ENCODE measurements at places on chromosomes 1 and 21.

DNA sequence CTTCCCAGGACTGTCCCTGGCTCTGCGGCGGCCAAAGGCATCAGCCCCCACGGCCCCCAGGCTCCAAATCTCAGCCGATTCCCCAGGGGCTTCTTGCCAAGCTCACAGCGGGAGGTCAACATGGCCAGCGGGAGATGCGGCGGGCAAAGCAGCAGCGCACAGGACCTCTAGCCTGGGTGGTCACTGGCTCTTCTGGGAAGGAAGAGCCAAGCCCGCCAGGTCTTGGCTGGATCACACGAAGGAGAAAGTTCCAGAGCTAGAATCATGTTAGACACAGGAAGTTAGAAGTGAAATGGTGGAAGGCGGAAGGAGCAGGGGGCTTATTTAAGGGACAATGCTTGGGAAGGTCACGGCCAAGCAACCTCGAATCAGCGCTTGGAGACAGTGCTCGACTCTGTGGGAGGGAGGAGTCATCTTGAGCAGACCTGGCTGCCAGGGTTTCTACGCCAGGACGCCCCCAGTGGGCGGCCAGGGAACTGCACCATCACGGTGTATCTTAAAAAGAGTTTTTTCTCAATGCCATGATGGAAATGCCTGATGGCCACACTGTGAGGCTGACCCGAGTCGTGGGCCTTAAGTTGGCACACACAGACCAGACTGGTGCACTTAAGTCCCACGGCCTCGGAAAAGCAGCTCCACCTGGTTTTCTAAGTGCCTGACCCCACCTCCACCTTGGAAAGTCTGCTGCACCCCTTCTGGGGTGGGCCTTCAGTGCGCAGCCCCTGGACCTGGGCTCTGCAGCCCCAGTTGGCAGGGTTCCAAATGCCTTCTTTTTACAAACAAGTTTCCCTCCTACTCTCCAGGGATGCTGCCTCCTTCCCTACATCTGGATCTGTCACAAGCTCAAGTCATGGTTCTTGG is 29.3 kb downstream of the SLC66A1 start:
- peak; percentile 64 for DNase-seq

GRCh38 chr1:48697066-48697707 is 79.5 kb downstream of the BEND5 start:
- no peak for DNase-seq

DNA sequence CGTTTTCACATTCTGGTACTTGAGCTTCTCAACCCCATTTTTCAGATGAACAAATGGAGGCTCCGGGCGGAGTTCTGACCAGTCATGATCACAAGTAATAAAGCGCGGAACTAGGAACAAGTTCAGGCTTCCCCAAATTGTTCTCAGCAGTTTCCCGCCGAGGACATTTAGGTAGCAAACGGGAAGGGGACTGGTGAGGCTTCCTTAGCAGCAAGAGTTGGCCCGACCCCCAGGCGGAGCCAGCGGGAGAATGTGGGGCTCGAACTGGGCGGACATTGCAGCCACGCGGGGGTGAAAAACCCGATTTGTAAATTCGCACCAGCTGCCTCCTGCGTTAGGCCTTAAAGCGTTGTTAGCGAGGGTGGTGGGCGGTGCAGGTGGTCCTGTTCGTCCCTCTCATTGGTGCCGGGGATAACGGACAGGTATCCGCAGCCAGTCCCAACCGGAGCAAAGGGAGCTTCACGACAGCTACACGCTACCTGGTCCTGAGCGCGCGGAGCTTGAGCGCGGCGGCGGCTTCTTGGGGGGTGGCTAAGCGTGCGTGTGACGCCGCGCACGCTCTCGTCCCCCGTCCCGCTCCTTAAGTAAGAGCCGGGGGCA is 15.3 kb downstream of the SEMA6C start:
- peak; percentile 92 for DNase-seq

- DNase-seq: no peak
These were observed 6.4 kb upstream of the MMEL1 start for GRCh38 chr1:2639203-2639602.

GRCh38 chr1:89166705-89167104 is 9.1 kb downstream of the GBP7 start:
- no peak for DNase-seq

- DNase-seq: no peak
These were observed 78.7 kb downstream of the FBXO2 start for GRCh38 chr1:11575553-11575952.

DNA sequence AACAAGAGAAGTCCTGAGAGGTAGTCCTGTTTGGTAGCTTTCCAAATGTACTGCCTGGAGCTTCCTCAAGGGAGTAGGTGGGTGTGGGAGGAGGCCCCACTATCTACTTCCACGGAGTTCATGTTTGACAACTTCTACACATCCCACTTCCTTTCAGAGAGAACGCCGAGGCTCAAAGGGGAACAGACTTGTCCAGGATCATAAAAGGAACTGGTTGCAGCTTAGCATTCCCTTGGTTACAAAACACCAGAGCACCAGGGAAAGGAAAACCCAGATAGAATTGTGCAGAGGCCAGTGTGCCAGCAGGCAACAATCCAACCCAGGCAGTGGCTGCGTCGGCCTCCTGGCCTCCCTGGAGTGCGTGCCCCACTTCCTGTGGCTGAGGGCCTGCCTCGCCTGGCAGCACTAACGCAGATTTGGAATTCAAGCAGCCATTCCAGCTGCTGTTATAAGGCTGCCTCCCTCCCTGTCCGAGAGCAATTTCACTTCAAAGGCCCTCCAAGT is 4.2 kb upstream of the RAP1GAP start:
- peak; percentile 73 for DNase-seq

GRCh38 chr1:57307392-57308170 is 116.3 kb downstream of the DAB1 start:
- DNase-seq: peak; percentile 32

DNA sequence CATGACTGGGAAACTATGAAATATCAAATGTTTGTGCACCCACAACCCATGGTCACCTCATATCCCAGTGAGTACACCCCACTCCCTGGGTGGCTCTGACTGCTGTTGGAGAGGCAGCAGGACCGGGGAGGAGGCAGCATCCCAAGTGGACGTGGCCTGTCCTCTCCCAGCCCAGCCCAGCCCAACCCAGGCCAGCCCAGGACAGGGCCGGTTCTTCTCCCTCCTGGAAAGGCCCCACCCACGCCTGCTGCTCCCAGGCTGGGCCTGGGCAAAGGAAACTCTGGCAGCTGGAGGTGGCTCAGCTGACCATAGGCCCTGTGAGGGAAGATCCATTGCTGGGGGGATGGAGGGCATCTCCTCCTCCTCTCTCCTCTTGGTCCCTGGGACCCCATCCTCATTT is 19.1 kb downstream of the MATN1 start:
- DNase-seq: peak; percentile 69

- DNase-seq: no peak
These were observed 42.0 kb downstream of the UBIAD1 start for GRCh38 chr1:11314959-11315358.

- DNase-seq: no peak
These were observed 675 bp downstream of the MYSM1 start for GRCh38 chr1:58699011-58699762.

DNA sequence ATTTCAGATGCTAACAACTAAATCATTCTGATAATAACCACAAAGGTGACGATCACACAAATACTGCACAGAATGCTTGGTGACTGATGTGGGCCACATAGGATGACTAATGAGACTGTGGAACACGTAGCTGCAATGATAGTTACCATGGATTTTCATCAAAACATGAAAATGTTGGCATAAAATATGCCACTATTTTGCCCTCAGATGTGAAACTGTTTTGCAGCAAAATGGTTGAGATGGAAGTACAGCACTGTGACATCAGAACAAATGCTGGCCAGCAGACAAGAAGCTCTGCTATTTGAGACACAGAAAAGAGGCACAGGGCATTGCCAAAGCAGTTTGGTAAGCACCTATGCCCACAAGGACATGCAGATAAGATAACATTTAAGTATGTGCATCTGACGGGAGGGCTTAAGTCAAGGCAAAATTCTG is 83.8 kb downstream of the NIBAN1 start:
- no peak for DNase-seq

DNA sequence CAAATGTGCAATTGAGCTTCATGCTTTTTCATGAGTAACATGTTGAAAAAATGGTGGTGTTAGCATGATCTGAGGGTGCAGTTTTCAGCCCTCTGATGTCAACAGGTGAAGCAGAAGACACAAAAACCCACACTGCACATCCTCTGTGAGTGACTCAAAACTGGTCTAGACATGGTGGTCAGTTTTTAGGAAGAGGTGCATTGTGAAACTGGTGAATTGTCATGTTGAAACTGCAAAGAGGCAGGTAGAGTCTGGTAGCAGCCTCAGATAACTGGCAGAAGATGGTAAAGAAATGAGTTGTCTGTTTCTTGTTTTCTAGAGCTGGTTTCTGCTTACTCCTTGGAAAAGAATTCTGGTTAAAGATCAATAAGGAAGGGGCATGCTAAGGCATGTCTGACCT is 97.3 kb upstream of the HMCN1 start:
- DNase-seq: no peak

GRCh38 chr1:179921981-179922872 is 32.4 kb upstream of the CEP350 start:
- DNase-seq: no peak

DNA sequence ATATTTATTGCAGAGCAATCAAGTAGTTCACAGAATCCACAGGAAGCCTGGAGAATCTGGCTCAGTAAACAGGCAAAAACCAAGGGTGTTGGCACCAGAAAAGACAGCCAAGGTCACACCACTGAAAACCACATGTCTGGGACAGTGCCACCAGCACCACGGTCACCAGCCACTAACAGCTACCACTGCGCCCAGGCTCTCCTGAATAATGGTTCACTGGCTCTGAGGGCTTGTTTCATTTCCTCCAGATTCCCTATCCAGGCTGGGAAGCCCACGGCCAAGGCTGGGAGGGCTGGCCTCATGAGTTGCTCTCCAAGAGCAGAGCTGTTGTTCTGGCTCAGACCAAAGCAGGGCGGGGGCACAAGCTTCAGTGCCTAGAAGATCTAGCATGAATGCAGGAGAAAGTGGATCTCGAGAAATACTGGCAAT is 54.5 kb upstream of the PTGFRN start:
- DNase-seq: peak; percentile 37

- no peak for DNase-seq
These were observed 21.8 kb upstream of the HSD3B1 start for GRCh38 chr1:119485201-119485600.

DNA sequence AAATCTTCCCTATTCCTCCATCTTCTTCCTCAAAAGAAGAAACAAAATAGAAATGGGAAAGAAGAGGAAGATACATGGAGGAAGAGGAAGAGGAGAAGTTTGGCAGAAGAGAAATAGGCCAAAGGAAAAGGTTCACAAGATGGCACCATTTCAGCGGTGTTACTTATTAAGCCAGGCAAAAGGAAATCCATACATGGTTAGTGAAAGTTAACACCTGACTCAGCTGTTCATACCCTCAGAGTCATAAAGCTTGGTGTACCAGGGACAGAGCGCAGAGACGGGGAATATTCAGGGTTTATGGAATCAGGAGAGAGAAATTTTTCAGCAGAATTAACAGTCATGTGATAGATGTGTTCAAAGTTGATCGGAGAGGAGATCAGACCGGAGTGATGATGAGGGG is 70.6 kb downstream of the COQ8A start:
- no peak for DNase-seq

DNA sequence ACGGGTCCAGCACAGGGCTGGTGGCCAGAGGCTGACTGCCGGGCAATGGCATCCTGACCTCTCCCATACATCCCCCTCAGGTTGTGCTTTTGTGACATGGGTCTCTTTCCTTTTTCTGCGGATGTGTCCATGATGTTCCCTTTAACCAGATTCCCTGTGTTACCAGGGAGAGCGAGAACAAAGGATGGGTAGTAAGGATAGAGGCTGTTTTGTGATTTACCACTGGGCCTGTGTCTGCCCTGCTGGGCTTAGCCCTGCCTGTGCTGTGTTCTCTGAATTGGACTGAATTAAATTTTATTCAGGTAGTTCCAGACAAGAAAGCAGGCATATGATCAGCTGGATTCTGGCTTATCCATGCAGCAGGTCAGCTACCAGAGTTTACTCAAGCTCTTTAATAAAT is 301.6 kb downstream of the RWDD3 start:
- DNase-seq: no peak

- no peak for DNase-seq
These were observed 1.8 kb downstream of the CDKN2C start for GRCh38 chr1:50971748-50972305.

GRCh38 chr21:44531606-44532564 is 8.1 kb downstream of the KRTAP10-1 start:
- DNase-seq: no peak

DNA sequence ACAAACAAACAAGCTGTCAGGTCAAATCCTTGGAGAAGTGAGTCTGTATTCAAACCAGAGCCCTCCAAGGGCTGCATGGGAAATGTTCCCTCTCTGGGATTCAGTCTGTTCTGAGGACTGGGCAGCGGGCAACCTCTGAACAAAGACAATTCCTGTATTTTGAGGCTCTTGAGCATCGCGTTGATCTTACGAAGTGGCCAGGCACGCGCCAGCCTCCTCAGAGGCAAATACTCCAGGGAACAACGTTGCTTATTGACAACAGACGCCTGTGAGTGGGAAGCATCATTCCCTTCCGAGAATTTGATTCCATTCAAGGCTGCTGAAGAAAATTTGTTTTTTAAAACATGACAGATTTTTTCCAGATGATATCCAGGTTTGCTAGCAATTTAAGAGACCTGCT is 20.0 kb upstream of the TACSTD2 start:
- DNase-seq: no peak

GRCh38 chr1:36625253-36625934 is 142.7 kb upstream of the CSF3R start:
- DNase-seq: no peak

DNA sequence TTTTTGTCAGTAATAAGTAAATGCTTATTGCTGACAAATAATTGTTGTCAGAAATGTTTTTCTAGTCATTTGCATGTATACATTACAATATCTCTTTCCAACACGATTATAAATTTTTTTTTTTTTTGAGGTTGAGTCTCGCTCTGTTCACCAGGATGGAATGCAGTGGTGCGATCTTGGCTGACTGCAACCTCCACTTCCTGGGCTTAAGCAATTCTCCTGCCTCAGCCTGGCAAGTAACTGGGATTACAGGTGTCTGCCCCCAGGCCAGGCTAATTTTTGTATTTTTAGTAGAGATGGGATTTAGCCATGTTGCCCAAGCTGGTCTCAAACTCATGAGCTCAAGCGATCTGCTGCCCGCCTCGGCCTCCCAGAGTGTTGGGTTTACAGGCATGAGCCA is 72.0 kb upstream of the ATF3 start:
- DNase-seq: no peak

DNA sequence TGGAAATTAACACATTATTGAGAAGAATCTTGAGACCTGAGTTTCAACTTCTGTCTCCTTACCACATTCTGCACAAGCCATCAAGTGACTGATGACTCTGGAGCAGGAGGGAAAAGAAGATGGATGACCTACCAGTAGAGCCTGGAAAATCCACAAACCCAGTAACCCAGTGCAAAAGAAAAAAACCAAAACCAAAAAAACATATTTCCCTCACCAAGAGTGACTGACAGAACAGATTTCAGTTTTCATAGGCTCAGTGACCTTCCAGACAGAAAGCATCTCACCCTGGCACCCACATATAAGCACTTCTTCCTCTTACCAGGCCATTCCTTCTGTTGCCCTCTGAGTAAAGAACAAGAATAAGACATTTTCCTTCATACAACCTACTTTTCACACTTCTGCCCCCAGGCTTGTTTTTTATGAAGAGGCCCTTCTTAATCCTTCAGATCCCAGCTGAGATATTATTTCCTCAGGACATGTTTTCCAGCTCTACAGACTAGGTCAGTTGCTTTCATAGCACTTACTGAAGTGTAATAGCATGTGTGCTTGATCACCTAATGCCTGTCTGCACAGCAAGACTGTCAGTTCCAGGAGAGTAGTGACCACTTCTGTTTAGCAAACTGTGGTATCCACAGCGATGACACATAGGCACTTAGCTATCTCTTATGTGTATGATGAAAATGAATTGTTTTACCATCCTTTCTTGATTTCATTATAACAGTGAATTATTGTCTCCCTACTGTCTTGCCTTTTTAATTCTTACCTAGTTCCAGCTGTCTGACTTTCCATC is 4.0 kb downstream of the TSACC start:
- DNase-seq: no peak

Data from left lung (tissue), 14 donors.